Amygdala (tissue), 56 donors: ENCODE measurements at places on chromosomes 11 and 22.

DNA sequence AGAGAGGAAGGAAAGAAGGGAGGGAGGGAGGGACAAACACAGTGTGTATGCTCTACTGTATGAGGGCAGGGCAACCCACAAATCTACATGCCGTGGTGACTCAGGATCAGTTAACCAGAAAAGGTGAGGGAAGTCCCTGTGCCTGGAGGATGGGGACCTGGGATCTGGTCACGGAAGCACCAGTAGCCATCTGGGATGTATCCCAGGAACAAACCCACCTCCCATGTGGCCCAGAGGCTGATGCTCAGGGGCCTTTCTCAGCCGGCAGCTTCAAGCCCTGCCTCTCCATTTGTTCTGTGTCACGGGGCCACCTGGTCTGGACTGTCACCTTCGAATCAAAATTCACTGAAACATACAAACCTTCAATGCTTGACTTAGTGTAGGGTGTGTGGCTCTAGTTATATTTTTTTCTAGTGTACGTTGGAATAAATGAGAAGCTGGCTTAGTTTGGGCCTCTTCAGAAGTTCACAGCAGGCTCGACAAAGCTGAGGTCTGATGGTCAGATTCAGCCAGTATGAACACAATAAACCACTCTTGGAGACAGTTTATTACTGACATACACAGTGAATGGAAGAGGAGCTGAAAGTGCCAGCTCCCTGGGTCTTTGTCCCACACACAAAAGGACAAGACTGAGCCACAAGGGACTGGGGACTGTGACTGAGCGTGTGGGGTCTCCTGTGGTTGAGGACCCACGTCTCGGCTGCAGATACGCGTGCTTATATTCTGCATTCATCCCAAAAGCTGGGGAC, 23.5 kb upstream of the RTL6 start:
- no peak for DNase-seq

- no peak for DNase-seq
Measured at GRCh38 chr11:115317277-115318185, 186.7 kb downstream of the CADM1 start.

GRCh38 chr22:37213218-37213855, 1.1 kb upstream of the SSTR3 start:
- DNase-seq, result no peak

- no peak for DNase-seq
Measured at GRCh38 chr11:56700242-56700913, 1.5 kb downstream of the OR9G1 start.

- DNase-seq, result no peak
Measured at GRCh38 chr22:37491559-37492427, 5.6 kb upstream of the MFNG start.

GRCh38 chr22:48631288-48631863, 1196.3 kb downstream of the BRD1 start:
- DNase-seq, result no peak

- no peak for DNase-seq
Measured at GRCh38 chr11:36478700-36479329, 31.3 kb downstream of the TRAF6 start.

- no peak for DNase-seq
Measured at GRCh38 chr11:12122083-12122482, 11.7 kb downstream of the MICAL2 start.

GRCh38 chr22:44537015-44537414, 39.0 kb upstream of the RTL6 start:
- no peak for DNase-seq

DNA sequence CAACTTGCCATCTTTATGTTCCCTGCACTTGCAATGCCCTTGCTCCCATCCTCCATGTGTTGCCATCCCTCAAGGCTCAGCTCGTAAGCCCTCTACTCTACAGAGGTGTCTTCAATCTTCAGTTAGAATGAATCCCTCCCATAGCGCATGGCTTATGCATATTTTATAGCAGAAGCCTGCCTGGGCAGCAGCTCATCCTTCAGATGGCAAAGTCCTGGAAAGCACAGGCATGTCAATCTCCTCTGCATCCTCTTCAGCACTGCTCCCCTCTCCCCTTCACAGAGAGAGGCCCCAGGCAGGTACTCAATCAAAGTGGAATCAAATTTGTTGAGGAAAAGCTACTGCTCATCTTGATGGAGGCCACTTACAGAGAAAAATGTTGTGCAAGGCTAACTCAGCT, 31.1 kb upstream of the ABCC8 start:
- no peak for DNase-seq

DNA sequence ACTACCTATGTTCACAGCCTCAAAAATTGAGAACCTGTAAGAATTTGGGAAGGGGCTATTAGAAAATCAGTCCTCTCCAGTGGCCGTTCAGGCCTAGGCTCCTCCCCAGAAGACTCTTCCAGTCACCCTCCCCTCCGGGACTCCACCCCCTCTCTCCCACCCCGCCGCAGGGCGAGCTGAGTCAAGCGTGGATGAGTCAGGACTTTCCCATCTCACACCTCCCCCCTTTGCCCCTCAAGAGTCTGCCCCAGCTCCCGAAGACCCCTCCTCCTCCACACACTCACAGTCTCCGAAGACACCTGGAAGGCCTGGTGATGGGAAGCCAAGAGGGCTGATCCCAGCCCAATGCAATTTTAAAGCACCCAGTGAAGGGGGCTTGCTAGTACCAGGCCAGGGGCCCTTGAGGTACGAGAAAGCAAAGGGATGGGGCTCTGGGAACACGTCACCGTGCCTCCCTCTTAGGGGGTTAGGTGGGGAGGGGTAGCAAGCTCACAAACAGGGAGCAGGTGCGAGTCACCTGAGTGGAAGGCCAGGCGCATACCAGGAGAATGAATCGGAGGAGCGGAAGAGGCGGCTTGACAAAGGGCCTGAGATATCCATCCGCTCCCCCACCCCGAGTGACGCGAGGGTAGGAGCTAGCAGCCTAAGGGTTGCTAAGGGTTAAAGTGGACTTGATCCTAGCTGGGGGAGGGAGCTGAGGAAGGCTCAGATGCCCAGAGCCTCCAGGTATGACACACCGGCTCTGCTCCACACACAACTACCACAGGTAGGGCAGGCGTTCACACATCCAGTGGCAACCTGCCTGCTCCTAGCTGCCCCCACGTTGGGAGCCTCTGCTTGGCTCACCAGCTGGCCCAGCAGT, 13.6 kb downstream of the BCL9L start:
- no peak for DNase-seq

DNA sequence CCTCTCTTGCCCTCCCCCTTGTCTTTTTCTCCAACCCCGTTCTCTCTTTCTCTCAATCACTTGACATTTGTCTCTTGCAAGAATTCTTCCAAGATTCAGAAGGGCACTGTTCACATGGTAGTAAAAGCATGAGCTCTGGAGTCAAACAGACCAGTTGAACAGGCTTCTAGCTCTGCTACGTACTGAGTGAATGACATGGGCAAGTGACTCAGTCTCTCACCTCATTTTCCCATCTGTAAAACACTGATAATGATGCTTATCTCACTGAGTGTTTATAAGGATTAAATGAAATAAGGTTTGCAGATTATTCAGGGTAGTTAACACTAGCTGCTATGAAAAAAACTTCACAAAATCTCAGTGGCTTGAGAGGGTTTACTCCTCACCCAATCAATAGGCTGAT, 5.9 kb upstream of the IL10RA start:
- no peak for DNase-seq

- no peak for DNase-seq
Measured at GRCh38 chr11:111393096-111393495, 14.0 kb upstream of the POU2AF1 start.

GRCh38 chr11:130003717-130004001, 1.0 kb upstream of the PRDM10 start:
- DNase-seq, result no peak

GRCh38 chr11:128207861-128208321, 379.5 kb downstream of the ETS1 start:
- DNase-seq, result no peak

DNA sequence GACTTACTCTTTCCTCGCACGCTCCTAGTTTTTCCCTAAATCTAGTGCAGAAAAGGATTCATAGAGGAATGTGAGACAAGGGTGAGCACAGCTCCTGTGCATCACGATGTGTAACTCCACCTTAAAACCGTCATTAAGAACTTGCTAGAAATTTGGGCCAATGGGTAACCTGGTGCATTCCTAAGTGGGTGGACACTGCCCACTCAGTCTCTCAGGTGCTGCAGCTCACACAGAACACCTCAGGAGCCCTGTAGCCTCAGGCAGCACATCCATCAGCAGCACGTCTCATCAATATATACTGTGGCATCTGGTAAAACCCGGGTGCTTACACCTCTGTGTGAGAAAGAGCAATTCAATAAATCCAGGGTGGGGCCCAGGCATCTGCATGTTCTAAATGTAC, 12.4 kb downstream of the POU2AF3 start:
- DNase-seq, result no peak

- no peak for DNase-seq
Measured at GRCh38 chr22:43331698-43332097, 11.5 kb downstream of the SCUBE1 start.

GRCh38 chr11:132330515-132330914, 960.1 kb downstream of the NTM start:
- no peak for DNase-seq

DNA sequence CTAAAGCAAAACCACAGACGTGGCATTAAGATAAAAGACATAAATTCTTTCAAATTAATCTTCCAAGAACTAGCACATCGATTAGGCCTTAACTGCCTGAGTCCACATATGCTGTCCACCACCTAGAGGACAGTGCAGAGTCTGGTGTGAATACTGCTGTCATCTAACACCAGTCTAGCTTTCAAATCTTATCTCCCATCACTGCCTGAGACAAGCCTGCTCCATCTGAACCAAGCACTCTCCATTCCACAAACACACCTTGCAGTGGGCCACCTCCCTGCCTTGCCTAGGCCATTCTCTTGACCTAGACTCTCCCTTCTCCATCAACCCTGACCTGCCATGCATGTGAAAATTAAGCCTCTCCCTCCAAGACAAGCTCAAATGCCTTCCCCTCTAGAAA, 129.5 kb upstream of the PITPNB start:
- DNase-seq, result no peak

DNA sequence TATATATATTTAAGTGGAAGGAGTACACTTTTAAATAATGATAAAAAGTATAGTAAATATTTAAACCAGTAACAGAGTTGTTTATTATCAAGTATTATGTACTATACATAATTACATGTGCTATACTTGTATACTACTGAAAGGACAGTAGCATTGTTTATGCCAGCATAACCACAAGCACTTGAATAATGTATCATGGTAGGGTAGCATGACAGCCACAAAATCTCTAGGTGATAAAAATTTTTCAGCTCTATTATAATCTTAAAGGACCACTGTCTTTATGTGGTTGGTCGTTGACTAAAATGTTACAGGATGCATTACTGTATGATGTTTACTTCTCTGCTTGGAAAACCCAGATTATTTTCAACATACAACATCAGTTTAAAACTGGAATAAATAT, 349.2 kb downstream of the CASP12 start:
- no peak for DNase-seq

DNA sequence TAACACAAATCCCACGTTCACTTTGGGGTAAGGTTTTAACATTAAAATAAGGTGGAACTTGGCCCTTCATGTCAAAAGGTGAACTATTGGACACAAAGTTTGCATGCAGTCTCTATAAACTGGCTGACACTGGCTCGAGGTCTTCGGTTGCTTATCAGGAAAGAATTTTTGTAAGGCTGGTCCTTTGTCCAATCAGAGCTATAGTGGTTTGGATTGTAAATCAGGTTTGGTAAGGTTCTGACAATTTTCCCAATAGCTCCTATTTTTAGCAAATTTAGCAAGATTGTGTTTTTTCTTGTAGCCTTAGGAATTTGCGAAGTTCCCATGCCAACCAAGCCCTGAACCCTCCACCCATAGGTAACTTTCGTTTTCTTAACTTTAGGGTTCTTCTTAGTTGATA, 17.6 kb upstream of the MED17 start:
- DNase-seq, result no peak

DNA sequence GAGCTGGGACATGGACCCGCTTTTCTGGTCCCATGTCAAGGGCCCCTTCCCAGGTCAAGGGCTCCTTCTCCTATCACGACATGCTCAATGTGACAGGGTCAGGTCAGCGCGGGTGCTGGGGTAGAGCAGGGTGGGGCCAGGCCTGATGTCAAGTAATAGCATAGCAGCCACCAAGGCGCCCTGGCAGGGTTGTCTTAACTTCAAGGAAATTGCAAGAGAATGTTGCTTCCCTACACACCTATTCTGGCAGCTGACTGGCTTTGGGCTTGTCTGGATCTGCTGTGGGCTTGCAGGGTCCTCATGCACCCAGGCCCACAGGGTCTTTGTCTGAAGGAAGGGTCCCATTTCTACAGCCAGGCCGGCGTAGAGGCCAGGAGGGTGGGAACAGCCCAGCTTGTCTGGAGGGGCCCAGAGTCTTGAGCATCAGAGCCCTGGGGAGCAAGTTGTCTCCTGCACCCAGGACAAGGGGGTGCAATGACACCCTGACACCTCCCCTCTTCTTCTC, 71.4 kb downstream of the BUD13 start:
- DNase-seq, result no peak

- DNase-seq, result no peak
Measured at GRCh38 chr22:46775850-46776826, 13.7 kb downstream of the TBC1D22A start.

DNA sequence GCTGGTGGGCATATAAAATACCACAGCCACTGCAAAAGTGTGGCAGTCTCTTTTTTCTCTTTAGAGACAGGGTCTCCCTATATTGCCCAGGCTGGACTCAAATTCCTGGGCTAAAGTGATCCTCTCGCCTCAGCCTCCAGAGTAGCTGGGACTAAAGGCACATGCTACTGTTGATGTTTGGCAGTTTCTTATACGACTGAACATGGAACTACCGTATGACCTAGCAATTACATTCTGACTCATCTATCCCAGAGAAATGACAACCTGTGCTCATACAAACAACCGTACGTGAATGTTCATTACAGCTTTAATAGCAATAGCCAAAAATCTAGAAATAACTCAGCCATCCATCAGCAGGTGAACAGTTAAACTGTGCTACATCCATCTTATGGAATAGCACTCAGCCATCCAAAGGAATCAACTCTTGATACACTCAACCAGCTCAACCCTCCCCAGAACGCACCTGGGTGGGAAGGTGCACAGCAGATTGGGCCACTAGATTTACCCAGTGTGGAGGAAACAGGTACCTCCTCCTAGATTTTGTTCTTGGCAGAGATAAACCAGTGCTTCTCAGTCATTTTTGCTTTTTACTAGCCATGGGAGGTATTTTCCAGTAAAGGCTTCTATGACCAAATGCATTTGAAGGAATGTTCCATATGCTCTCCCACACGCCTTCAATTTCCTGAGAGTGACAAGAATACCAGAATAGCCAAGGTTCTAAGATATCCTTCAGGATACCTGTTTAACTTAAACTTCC, 130.5 kb downstream of the MED15 start:
- no peak for DNase-seq

GRCh38 chr11:95398437-95399112, 167.6 kb upstream of the SESN3 start:
- DNase-seq, result no peak
